AG08396 (cell line): ENCODE measurements at places on chromosomes 1 and 21.

DNA sequence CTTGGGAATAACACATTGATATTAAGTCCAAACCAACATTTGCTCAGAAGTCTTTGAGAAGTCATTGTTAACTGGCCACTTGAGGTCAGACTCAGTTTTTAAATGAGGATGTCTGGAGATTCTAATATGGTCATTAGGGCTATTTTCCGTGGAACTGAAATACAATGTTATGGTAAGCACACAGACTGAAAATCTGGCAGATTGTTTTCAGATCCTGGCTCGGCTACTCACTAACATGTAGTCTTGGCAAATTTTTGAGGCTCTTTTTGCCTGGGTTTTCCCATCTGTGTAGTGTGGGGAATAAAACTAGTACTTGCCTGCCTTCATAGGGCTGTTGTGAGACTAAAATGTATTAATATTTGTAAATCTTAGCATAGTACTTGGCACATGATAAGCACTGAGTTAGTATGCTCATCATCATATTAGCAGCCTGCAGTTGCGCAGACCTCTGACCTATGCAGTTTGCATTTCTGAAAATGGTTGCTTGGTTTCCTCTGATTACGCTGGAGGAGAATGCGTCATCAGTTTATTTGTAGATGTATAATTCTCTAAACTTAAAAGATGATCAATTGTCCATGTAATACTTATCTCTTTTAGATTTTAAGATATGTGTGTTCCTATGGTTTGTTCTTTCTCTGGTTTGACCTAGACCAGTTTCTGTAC lies 100.8 kb downstream of the C1orf21 start:
- no peak for DNase-seq

DNA sequence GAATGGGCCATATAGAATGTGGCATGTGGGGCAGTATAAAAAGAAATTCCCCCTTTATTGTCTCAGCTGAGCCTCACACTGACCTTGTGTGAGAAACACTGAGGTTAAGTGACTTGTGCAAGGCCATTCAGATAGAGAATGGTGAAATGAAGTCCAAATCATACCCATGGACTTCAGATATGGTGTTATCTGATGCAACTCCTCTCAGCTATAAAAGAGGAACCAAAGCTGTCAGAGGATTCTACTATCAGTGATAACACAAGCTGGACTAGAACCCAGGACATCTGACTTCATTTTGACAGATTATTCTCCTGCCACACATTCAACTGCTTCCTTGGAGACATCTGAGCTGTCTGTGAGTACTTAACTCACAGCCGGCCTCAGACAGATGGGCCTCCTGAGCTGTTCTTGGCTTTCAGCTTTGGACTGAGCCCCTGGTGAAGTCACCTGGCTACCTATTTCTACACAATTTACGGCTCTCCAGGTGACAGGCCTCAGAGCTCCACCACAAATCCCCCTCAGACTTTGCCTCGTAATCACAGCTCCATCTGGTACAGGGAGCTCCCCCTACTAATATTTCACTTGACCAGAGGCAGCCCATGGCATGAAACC lies 104.6 kb downstream of the PLXNA2 start:
- DNase-seq, result no peak

GRCh38 chr1:164557270-164557669 lies 1.7 kb upstream of the PBX1 start:
- DNase-seq, result no peak

DNA sequence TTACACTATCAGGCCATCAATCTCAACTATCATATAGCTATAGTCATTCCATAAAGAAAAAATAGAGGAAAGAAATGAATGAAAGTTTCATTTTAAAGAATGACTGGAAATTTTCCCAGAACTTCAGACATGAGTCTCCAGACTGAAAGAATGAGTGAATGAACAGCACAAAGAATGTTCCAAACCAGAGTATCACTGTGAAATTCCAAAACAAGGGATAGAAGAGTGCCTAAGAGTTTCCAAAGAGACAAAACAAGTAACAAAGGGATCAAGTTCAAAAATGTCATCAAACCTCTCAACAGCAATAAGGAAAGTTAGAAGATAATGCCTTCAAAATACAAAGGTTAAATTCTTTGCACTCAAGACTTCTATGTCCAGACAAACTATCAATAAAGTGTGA lies 114.9 kb downstream of the DENND1B start:
- DNase-seq, result no peak

GRCh38 chr21:41611966-41612606 lies 104.1 kb upstream of the TMPRSS2 start:
- DNase-seq, result no peak

GRCh38 chr1:87435484-87435883 lies 106.8 kb downstream of the LMO4 start:
- no peak for DNase-seq

DNA sequence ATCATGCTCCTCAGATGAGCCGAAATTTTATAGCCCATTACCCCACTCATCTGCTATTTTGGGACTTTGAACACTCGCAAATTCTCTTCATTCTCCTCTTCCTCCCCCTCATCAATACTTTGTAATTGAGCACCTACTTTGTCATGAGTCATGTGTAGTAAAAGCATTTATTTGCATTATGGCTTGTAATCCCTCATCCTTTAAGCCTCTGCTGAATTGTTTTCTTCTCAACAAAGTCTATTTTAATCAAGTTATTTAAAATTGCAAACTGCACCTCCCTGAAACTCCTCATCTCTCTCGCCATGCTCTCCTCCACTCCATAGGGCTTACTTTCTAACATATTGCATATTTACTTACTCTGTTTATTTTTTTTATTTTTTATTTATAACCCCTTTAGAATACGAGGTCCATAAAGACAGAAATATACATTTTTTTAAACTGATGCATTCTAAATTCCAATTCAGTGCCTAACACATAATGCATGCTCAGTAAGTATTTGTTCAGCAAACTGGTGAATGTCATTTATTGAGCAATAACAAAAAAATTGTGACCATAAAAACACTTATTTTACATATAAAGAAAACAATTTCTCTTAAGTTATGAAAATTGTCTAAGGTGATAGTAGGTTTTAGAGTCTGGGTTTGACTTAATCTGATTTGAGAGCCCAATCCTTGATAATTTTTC lies 161.7 kb downstream of the FASLG start:
- no peak for DNase-seq

DNA sequence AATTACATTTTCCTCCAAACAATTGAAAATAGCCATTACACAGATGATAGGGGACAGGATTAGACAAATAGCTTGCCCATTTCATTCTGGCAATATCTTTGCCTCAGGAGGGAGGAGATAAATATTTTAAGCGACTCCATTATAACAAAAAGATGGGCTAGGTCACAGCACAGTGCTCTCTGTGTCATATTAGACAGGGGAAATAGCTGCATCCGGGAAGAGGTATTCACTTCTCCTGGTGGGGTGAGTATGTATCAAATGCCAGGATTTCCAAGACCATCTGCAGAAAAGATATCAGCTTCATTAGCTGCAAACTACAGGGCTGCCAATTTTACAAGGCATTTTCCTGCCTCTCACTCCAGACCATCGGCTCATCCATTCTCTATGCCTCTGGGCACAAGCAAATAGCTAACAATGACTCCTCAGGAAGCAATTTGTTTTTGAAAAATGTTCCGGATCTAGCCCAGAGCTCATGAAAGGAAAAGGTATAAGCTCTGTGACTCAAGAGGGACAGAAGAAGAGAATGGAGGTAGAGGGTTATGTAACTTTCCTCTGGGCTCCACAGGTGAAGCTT lies 41.9 kb upstream of the ANGPTL7 start:
- no peak for DNase-seq

GRCh38 chr21:35743571-35743970 lies 316.8 kb downstream of the SETD4 start:
- DNase-seq, result no peak

DNA sequence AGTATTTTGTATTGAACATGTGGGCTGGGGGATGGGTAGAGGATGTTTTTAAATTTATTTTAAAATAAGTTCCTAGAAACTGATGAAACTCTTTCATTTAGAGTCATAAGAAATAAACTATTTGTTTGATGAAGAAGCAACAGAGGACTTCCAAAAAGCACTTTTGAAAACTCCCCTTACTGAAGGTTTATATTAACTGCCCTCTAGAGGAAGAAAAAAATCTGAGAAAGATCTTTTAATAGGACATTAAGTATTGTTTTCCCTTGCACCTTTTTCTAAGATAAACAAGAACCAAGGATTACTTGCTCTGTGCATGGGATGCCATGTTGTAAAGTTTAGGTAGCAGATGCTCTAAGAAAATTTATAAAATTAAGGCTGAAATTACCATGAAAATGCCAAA lies 14.1 kb downstream of the DISP1 start:
- no peak for DNase-seq

- DNase-seq, result no peak
Measured at GRCh38 chr1:215617979-215618378, 50.9 kb downstream of the KCTD3 start.

- peak; percentile 66 for DNase-seq
Measured at GRCh38 chr1:178725466-178726086, 532 bp downstream of the RALGPS2 start.

GRCh38 chr1:40344597-40344996 lies 27.5 kb upstream of the COL9A2 start:
- peak; percentile 42 for DNase-seq

GRCh38 chr21:26148071-26148839 lies 22.3 kb downstream of the APP start:
- DNase-seq, result peak; percentile 52

GRCh38 chr1:18108299-18109057 lies 880 bp downstream of the IGSF21 start:
- no peak for DNase-seq

DNA sequence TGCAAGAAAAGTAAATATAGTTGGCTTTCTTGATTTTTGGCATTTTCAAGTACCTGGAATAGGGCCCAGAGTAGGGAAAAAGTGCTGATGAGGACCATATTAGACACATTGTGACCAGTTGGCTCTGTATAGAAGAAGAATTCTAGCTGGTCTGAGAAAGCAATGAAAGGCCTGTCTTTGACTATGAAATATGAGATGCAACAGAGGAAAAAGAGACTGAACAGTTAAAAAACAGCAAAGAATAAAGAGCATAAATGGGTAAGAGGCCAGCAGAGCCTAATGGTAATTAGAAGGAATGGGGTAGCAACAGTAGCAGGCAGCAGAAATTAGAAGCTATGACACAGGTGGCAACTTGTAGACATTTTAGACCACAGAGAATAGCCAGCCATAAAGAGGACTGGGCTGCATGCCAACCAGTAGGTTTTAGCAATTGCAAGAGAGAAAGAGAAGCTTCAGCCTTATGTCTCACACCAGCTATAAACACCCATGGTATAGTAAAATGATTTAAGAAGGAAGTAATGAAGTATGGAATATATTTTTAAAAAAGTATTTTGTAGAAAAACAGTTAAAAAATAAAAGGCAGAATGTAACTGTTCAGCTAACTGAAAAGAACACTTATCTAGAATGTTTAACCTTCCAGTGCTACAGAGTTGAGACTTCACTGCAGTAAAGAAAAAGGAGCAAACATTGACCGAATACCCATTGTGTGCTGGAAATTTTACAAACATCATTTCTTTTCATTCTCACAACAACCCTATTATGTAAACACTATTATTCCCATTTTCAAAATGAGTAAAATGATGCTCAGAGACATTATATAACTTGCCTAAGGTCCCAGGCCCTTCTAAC lies 114.1 kb downstream of the LHX4 start:
- DNase-seq, result no peak

GRCh38 chr1:205481629-205482151 lies 22.8 kb upstream of the CDK18 start:
- DNase-seq, result no peak
